ENCODE measurements at places on chromosomes 12 and 14.

- peaks cover 13% of the 10 kb centered on the region for H3K4me1 ChIP-seq
- DNase-seq = no peak
- no peaks in the 10 kb centered on the region for H3K36me3 ChIP-seq
- peaks cover 28% of the 10 kb centered on the region for H3K27me3 ChIP-seq
Measured at GRCh38 chr14:103101963-103102688, 7.6 kb downstream of the EXOC3L4 start.

DNA sequence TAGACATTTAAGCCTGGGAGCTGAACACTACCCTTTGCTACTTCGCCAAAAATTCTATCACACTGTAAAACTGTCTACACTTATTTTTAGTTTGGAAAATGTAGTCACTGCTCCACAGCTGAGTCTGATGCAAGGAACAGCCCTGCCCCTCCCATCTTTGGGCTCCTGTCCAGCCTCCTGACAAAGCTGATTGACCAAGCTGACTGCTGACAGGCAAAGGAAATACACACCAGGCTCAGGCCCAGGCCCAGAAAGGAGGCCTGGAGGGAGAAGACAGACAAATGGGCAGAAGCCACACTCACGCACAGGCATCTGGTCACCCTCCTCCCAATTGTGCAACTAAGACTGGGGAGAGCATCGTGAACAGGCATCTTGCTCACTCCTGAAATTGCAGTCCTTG lies 55.3 kb downstream of the ISCA2 start:
- peaks cover 38% of the 10 kb centered on the region for H3K4me1 ChIP-seq
- H3K27me3 ChIP-seq = no peaks in the 10 kb centered on the region
- no peak overlapping the region for H3K4me3 ChIP-seq
- peaks cover 64% of the 10 kb centered on the region for H3K36me3 ChIP-seq

- H3K27ac ChIP-seq = peak within 1 kb of the TSS; percentile 24
- peaks cover 4% of the 10 kb centered on the region for H3K4me1 ChIP-seq
- no peaks in the 10 kb centered on the region for H3K27me3 ChIP-seq
Measured at GRCh38 chr14:23352506-23353432, at the start of gene SLC22A17. SLC22A17 (minus strand) TSS chr14:23352887.

DNA sequence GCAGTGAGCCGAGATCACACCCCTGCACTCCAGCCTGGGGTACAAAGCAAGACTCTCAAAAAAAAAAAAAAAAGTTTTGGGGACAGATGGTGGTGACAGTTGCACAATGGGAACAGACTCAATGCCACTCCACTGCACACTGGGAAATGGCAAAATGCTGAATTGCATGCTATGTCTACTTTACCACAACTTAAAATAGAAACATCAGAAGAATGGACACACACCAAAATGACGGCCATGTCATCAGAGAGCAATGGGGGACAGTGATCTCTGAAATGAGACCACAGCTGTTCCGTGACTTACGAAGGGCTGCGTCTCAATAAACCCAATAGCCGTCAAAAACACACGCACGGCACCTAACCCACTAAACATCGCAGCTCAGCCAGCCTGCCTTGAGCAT lies 13.7 kb downstream of the DDX54 start:
- H3K36me3 ChIP-seq = peaks cover 100% of the 10 kb centered on the region
- H3K27ac ChIP-seq = no peak overlapping the region
- no peak overlapping the region for H3K4me3 ChIP-seq
- H3K4me1 ChIP-seq = no peaks in the 10 kb centered on the region
- no peaks in the 10 kb centered on the region for H3K27me3 ChIP-seq

GRCh38 chr14:59398841-59399240 lies 66.3 kb downstream of the GPR135 start:
- no peak overlapping the region for H3K27ac ChIP-seq
- no peaks in the 10 kb centered on the region for H3K27me3 ChIP-seq
- no peak overlapping the region for H3K4me3 ChIP-seq
- H3K4me1 ChIP-seq = no peaks in the 10 kb centered on the region
- DNase-seq = no peak
- no peaks in the 10 kb centered on the region for H3K36me3 ChIP-seq

GRCh38 chr14:28773176-28773575 lies 6.6 kb downstream of the FOXG1 start:
- DNase-seq = no peak
- no peaks in the 10 kb centered on the region for H3K36me3 ChIP-seq
- no peaks in the 10 kb centered on the region for H3K4me1 ChIP-seq
- no peak overlapping the region for H3K27ac ChIP-seq

All from ascending aorta (tissue), 2 donors.